HFFc6 (cell line): ENCODE measurements at places on chromosomes 12 and 14. TPM values are rescaled to one million over a fixed set of nuclear protein-coding genes. Genes with fewer than 3 reads are reported as not detected.
A peak's percentile ranks its signal among the peaks of the same experiment; 100 is the strongest.

ACVR1B gene
- total RNA-seq, result 12.1 to 15.2 TPM (median 13.6 TPM) in 3 replicates

TNFAIP2 gene
- total RNA-seq, result 44.0 to 50.5 TPM (median 47.2 TPM) in 3 replicates

GPR84 gene
- not detected in 3 replicates for total RNA-seq

TMEM120B gene
- total RNA-seq, result 11.7 to 14.7 TPM (median 13.2 TPM) in 3 replicates

IPO8 gene
- 39.4 to 52.7 TPM (median 45.7 TPM) in 3 replicates for total RNA-seq

ZNF891 gene
- total RNA-seq, result 0.59 to 0.72 TPM (median 0.70 TPM) in 3 replicates

SPIC gene
- total RNA-seq, result not detected in 3 replicates

TSPAN9 gene
- total RNA-seq, result 18.1 to 33.0 TPM (median 30.1 TPM) in 3 replicates

RIMKLB gene
- 9.0 to 10.8 TPM (median 9.2 TPM) in 3 replicates for total RNA-seq

LAG3 gene
- 0.21 and 0.60 TPM in 2 replicates for total RNA-seq

CEBPE gene
- total RNA-seq, result not detected in 3 replicates

ZNF605 gene
- 7.0 to 10.3 TPM (median 9.7 TPM) in 3 replicates for total RNA-seq

CLEC2A gene
- total RNA-seq, result not detected in 3 replicates

CLEC1B gene
- not detected in 2 replicates for total RNA-seq

CCDC196 gene
- not detected in 3 replicates for total RNA-seq

TPPP2 gene
- total RNA-seq, result not detected in 3 replicates

GRCh38 chr14:69587389-69587788 is 12.7 kb upstream of the CCDC177 start:
- DNase-seq, result no peak

- DNase-seq, result no peak
Observed at GRCh38 chr14:66038618-66039017, 447.6 kb upstream of the CCDC196 start.

DNA sequence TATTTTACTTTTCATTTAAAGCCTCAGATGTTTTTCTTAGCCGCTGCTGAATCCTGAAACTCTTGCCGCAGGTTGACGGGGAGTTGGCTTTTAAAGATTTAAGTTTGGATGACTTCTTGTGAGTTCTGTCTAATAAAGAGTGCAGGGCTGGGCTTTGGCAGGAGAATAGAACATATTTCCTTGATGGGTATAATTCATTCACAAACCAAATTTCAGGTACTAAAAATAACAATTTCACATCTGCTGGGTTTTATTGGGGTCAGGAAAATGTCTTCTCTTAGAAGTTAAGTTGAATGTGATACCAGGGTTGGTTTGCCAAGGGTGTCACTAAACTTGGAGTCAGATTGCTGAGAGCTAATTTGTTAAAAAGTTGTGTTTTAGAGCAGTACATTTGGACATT is 9.7 kb downstream of the SP1 start:
- DNase-seq, result no peak

DNA sequence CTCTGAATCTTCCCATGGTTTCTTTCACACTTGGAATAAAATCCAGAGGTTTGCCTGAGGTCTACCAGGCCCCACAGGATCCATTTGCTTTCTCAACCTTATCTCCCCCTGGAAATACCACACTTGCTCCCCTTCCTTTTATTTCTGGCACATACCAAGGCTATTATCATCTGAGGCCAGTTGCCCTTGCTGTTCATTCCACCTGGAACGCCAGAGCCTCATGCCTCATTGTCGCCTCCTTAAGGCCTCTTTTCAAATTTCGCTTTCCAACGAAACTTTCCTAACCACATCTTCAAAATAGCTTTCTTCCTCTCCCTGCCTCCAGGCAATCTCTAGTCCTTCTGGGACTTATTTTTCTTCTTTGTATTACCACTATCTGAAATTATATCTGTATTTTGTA is 11.2 kb upstream of the LRIG3 start:
- DNase-seq, result no peak

DNA sequence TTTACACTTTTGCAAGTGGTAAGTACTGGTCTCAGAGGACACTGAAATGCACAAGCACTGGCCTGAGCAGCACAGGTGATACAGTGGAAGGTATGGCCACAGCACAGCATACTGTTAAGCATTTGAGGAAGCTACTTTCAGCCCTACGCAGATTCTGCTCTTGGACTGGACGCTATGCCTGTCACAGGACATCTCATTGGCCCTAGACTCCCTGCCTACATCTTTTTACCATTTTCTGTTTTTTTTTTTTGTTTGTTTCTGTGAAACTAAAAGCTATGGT is 144.2 kb upstream of the ABCD2 start:
- no peak for DNase-seq

GRCh38 chr12:58097741-58098140 is 156.4 kb downstream of the ATP23 start:
- DNase-seq, result no peak

GRCh38 chr14:37083599-37083998 is 88.8 kb downstream of the SLC25A21 start:
- DNase-seq, result no peak

GRCh38 chr12:89326239-89327040 is 25.9 kb downstream of the DUSP6 start:
- DNase-seq, result no peak

DNA sequence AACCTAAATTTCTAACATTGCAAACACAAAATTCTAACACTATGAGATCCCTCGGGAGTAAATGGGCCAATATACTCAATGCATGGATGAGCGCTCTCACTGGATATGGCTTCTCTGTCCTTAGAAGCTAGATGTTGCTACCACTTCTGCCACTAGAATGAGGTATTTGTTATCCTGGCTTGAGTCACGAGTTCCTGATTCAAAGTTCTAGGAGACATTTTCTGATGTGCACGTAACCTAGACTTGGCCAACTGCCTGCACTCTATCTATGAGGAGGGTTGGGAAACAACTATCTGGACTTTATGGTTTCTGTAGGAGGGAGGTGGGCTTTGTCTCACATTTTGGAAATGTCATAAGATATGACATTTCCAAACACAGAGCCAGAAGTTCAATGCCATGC is 37.6 kb downstream of the FERMT2 start:
- DNase-seq, result no peak

- DNase-seq, result no peak
Observed at GRCh38 chr12:101372431-101372830, 35.1 kb downstream of the ARL1 start.

DNA sequence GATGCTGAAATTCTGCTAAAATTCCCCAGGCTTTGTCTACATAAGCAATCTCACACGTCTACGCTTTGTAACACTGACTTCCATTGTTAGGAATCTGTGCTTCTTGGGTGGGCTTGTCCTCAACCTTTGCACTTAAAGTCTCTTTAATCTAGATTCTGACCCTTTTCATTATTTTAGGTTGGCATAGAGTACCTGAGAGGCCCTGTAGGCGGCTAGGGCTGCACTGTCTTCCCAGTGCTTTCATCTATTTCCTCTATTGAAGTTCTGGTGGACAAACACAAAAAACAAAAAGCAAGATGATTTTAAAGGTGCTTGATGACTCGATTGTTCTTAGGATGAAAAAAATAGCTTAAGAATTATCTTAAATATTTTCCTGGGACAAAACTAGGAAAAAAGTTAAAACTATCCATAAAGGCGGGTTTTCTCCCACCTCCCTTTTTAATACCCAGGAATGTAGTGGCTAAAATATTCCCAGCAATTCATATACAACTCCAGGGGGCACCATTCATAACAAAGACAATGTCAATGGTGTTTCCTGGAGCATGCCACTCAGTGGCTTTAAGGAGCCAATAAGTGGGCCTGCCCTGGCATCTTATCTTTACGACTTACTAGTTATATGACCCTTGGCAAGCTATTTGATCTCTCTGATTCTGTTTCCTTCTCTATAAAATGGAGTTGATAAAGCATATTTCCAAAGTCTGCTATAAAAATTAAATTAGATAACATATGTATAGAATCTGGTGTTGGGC is 197.5 kb downstream of the STXBP6 start:
- DNase-seq, result no peak

DNA sequence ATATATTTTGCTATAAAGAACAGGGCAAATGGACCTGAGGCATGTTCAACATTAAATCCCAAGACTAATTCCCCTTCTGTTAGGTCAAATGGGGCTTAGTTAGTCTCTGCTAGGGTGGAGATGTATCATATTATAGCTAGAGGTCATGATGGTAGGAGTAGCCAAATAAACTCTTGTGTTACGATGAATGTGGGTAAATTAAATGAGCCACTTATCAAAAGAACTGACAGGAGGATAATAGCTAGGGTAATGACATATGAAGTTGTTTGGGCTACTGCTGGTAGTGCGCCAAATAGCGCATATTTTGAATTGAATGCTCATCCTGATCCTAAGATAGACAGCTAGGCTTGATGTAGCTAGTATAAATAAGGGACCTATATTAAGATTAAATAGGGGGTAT is 445.0 kb downstream of the GXYLT1 start:
- no peak for DNase-seq

- DNase-seq, result peak; percentile 83
Observed at GRCh38 chr14:90388437-90388836, 8.4 kb upstream of the CALM1 start.

DNA sequence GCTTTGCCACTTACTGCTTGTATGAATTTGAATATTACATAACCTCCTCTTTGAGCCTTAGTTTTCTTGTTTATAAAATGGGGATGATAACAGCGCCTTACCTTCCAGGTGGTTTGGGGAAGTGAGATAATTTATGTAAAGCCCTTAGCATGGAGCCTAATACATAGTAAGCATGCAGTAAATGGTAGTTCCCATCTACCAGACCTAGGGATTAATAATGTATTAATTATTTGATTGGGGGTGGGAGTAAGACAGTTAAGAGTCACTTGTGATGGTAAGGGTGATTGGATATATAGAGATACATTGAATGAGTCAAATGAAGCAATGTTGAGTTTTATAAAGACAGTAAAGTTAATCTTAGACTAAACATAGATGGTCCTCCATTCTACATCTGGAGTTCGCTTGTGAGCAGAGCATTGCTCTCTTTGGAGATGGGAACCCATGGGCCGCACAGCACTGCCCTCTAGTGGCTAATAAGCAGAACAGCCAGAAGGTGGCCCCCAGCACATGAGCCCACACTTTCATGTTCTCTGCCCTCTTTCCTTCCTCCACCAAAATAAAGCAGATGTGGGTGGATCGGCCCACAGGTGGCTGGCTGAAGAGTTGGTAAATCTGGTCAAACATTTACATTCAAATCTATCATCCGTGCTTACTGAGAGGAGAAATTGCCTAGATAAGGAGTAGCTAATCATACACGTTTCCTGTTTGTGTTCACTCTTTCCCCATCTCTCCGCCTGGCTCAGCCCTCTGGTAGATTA is 26.5 kb upstream of the TAMALIN start:
- peak; percentile 52 for DNase-seq

- no peak for DNase-seq
Observed at GRCh38 chr14:99976681-99977080, 88.5 kb upstream of the EVL start.

DNA sequence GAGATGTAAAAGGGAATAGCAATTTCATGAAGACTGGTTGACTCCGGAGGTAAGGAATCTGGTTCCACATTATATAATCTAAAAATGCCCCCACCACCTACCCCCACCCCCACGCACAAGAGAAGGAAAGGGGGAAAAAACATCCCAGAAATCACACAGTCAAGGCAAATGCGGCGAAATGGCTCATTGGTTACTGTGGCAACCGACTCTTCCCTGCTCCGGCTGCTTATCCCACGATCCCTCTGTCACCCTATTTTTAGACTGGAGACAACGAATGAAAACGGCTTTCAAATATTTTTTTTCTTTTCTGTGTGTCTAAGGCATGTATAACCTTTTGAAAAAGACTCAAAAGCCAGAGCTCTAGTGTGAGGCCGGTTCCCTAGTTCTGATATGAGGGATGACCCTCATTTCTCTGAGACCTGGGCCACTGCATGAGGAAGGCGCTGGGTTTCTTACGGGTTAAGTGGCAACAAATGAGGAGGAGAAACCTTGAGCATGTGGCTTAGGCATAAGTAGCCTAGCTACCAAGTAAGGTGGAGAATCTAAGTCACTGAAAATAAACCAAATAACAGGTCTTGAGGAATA is 148.3 kb upstream of the GRIN2B start:
- no peak for DNase-seq

GRCh38 chr12:111202237-111202915 is 166.5 kb downstream of the PHETA1 start:
- DNase-seq, result no peak

GRCh38 chr14:104317492-104317805 is 179.1 kb downstream of the KIF26A start:
- DNase-seq, result no peak

GRCh38 chr14:103512701-103513611 is 9.7 kb downstream of the CKB start:
- no peak for DNase-seq

- DNase-seq, result no peak
Observed at GRCh38 chr12:74595696-74596095, 58.1 kb downstream of the ATXN7L3B start.

GRCh38 chr14:64656986-64657385 is 47.2 kb upstream of the PLEKHG3 start:
- DNase-seq, result no peak

DNA sequence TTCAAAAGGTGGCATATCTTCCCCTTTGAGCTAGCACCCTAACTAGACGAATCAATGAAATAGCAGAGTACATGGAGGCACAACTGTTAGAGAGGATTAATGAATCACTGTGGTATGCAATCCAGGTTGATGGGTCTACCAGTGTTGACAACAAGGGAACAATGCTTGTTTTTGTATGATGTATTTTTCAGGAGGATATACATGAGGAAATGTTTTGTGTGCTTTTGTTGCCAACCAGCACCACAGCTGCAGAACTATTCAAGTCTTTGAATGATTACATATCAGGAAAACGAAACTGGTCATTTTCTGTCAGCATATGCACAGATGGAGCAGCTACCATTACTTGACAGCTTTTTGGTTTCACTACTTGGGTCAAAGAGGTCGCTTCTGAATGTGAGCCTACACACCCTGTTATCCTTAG is 142.6 kb downstream of the GPHN start:
- no peak for DNase-seq

DNA sequence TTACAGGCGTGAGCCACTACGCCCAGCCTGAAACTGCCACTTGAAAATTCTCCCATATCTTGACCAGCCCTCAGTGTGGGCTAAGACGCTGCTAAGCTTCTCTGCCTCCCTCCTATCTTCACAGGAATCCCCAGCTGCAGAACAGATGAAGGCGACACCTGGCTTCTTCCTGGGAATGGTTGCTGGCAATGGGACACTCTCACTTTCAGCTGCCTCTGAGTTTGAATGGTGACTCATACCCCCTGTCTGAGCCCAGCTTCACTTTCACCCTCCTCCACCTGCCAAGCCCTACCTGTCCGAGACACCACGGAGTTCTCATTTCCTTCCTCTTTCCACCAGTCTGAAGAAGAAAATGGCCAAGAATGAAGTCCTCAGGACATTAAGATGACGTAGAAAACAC is 18.3 kb upstream of the VASH1 start:
- DNase-seq, result no peak

- no peak for DNase-seq
Observed at GRCh38 chr12:95740751-95741150, 49.8 kb downstream of the NTN4 start.

- DNase-seq, result no peak
Observed at GRCh38 chr12:48600552-48600951, 30.7 kb upstream of the LALBA start.

DNA sequence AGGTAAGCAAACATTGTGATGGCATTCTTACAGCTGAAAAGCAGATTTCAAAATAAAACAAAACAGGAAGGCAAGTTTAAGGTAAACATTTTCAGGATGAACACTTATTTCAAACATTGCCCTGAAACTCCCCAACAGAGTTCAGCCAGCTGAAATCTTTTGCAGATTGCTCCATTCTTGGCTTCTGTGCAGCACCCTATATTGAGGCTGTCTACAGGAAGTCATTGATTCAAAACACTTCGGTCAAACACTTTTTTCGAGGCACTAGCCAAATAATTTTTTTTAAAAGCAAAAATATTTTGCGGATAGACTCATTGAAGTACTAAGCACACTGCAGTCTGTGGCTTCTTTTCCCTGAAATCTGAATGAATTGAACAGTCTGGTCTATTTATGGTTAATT is 318.1 kb upstream of the PDE3A start:
- DNase-seq, result no peak
